ENCODE measurements at places on chromosomes 2 and 18.

- no peak for DNase-seq
These were observed 142.3 kb upstream of the ITGA6 start for GRCh38 chr2:172285010-172285621.

GRCh38 chr18:34590503-34590902 lies 119.6 kb upstream of the DTNA start:
- no peak for DNase-seq

GRCh38 chr18:79093986-79094385 lies 24.8 kb downstream of the ATP9B start:
- no peak for DNase-seq

DNA sequence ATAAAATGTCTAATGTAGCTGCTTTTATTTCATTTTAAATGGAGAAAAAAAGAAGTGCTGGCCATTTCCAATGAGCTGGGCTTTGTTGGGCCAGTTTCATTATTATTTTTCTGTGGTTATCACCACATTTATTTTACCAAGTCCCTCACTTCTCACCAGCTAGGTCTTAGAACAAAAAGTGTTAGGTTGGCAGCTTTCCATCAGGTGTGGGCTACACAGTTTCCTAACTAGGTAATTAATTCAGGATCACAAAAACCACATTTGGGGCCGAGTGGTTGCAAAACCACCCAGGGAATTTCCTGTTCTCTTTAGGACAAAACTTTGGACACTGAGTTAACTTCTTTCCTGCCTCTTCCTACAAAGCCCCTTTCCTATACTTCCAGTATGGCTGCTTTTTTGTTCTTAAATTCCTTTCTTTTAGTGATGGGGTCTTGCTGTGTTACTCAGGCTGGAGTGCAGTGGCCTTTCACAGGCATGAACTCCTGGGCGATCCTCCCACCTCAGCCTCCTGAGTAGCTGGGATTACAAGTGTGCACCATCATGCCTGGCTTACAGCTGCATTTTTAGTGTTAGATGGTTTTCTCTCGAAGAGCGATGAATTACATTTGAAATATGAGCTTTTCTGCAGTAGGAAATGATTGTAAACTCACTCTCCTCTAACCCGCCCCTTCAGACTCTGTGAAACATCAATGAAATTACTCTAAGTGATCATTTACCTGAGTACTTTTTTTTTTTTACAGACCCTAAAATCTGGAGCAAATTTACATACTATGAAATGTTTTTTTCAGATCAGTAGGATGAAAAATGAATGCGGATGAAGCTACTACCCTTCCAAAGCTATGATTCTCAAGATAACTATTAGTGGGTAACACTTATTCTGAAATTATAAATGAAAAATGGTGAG lies 2.6 kb upstream of the ZFP36L2 start:
- DNase-seq = no peak

DNA sequence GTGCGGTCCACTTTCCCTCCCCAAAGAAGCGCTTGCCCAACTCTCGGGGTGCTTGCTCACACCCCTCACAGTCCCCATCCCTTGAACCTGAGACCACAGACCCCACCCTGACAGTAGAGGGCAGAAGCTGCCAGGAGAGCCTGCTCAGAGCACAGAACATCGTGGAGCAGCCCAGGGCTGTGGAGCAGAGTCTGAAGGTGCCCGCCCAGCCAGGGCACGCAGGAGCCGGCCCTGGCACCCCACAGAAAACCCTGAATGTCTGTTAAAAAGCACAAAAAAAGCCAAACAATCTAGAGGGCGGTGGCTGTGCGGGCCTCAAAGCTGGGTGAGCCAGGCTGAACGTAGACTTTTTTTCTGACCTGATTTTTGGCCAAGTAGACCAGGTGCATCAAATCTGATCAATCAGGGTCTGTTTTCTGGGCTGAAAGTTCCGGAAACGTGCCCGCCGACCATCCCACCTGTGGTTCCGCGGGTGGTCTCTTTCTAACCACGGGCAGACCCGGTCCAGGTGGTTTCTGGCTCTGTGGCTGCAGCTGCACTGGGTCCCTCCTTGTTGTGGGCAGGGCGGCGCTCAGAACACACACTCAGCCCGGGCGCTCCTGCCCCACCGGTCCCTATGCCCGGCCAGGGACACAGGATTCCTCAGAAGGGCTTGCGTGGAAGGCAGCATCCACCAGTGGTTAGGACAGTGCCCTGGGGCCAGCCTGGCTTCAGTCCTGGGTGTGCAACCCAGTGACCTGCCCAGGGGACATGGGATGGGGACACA lies 66.3 kb downstream of the SLC66A2 start:
- DNase-seq = no peak

DNA sequence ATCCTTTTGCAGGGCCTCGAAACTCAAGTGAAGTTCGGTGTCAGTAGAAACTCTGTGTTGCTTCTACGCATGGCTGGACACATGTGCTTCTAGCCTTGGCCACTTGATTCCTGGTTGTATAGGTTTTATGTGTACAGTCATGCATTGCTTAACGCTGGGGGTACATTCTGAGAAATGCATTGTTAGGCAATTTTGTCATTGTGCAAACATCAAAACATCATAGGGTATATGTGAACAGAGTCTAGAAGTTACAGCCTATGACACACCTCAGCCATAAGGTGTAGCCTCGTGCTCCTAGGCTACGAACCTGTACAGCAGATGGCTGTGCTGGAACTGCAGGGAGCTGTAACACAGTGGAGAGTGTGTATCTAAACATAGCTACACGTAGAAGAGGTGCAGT lies 39.4 kb downstream of the TMEM18 start:
- DNase-seq = no peak

DNA sequence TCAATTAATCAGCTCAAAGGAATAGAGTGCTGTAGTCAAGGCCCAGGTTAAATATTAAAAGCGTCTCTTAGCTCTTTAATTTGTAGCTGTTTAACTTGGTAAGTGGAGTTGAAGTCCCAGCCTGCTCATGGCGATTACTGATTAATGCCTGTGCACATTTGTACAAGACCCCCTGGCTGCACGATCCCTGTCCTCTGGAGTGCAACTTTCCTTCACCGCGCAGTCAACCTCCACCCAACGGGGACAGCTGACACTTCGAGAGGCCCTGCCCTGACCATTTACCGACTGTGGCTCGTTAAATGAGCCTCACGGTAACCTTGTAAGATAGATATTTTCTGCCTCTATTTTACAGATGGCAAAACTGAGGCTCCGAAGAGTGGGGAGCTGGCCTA lies 5.5 kb upstream of the CYS1 start:
- no peak for DNase-seq

GRCh38 chr2:67619204-67619603 lies 222.1 kb downstream of the ETAA1 start:
- DNase-seq = no peak

DNA sequence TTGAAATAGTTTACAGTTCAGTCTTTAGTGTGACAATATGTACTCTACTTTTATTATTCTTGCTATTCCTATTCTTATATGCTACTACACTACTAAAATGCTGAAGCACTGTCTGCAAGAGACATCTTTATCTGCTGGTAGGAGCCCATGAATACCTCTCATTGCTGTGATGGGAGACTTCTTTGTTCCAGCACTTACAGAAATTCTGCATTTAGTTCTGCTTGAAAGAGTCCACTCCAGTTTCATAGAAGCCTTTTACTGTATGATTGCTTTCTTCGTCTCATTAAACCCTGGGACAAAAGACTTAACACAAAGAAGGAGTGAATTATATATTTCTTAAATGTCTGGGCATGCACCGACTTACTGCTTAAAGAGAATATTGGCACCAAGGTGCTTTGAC lies 272.7 kb downstream of the CD226 start:
- DNase-seq = no peak

GRCh38 chr18:42271647-42272414 lies 316.8 kb downstream of the PIK3C3 start:
- no peak for DNase-seq

GRCh38 chr18:77038182-77038858 lies 94.3 kb downstream of the MBP start:
- no peak for DNase-seq

DNA sequence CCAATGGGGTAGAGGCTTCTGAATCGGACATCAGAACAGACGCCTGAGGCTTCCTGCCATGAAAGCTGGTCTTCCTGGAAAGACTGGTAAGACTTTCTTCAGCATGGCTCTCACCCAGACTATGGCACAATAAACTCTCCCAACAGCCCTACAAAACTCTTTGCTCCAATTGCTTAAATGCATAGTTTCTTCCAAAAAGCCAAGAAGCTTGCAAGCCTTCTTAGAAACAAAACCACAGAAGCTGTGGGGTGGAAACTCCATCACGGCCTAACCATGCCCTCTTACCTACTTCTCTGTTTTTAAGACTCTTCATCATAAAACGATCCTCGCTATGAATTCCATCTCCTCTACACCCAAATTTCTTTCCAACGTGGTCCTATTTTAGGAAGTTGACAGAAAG lies 48.2 kb downstream of the PAX8 start:
- no peak for DNase-seq

GRCh38 chr2:49226360-49226759 lies 72.0 kb upstream of the FSHR start:
- no peak for DNase-seq

DNA sequence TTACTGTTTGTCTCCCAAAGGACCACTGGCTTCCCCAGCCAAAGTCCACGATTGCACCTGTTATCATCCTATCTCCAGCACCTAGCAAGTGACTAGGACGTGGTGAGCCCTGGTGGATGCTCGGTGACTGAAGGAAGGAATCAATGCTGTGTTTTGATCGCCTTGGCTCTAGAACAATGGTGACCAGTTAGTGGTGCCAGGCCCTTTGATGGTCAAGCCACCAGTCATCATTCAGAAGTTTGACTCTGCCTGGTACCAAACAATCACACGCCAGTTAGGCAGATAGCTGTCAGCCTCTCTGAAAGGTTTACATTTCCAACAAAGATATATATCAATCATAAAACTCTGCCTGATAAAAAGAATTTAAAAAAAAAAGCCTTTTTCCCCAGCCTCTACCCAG lies 244.1 kb downstream of the SH3BP4 start:
- DNase-seq = no peak

- DNase-seq = no peak
These were observed 4.4 kb upstream of the SPRED2 start for GRCh38 chr2:65436824-65437221.

DNA sequence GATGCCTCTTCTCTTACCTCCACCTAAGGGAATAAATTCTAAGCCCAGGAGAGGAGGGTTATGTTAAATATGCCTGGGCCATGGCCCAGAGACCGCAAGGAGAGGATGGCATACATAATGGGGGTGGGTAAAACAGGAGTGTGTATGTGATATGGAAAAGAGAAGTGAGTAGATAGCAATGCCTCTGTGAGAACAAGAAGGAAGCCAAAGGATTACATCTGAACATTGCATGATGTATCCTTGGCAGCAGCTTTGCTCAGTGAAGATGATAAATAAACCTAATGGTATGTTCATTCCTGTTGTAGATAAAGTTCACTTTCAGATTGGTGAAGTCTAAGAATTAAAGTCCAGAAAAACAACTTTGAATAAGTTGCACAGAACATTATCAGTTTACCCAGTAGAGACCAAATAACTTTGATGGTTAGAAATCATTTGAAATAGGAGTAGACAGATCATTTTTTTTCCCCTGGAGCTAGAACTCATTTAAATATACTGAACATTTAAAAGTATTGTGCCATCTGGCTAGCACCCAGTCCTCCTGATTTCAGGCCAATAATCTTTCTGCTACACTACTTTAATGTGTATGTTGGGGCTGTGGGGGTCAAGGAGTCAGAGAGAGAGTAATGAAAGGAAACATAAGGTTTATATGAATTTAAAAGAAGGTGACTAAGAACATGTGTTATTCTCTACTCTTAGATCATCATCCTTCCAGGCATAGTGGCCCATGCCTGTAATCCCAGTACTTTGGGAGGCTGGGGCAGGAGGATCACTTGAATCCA lies 231.7 kb downstream of the PARD3B start:
- no peak for DNase-seq

DNA sequence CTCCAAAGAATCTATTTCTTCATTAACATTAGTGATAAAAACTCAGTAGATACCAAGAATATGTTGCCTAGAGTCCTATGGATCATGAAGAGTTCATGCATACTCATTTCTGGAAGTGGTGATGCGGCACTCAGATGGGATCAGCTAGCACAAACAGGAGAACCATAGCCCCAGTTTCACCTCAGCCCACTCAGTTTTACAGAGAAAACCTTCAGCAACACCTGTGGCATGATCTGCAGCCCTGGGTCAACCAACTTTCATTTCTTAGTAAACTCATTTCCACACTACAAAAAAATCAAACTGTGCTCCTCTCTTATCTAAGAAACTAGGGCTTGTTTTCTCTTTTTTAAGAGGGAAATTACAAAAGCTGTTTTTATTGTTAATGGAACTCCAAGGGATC lies 569.4 kb downstream of the CCDC85A start:
- no peak for DNase-seq

- DNase-seq = no peak
These were observed 21.1 kb upstream of the CSRNP3 start for GRCh38 chr2:165448406-165448805.

- no peak for DNase-seq
These were observed 17.6 kb downstream of the AFF3 start for GRCh38 chr2:100124761-100125160.

DNA sequence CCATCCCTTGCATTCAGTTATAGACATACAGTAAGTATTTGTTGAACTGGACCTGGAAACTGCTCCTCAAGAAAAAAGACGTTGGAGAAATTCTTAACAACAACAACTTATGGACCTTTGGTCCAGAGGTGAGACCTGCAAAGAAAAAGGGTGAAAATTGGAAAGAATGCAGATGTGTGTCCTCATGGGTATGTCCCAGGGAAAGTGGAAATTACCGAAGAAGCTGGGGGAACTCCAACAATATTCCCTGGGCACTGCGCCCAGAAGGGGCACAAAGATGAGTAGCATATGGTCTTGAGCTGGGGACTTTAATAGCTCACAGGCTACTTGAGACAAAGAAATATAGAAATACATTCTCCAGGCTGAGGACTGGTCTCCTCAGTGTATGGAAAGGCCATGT lies 35.5 kb upstream of the YWHAQ start:
- no peak for DNase-seq

DNA sequence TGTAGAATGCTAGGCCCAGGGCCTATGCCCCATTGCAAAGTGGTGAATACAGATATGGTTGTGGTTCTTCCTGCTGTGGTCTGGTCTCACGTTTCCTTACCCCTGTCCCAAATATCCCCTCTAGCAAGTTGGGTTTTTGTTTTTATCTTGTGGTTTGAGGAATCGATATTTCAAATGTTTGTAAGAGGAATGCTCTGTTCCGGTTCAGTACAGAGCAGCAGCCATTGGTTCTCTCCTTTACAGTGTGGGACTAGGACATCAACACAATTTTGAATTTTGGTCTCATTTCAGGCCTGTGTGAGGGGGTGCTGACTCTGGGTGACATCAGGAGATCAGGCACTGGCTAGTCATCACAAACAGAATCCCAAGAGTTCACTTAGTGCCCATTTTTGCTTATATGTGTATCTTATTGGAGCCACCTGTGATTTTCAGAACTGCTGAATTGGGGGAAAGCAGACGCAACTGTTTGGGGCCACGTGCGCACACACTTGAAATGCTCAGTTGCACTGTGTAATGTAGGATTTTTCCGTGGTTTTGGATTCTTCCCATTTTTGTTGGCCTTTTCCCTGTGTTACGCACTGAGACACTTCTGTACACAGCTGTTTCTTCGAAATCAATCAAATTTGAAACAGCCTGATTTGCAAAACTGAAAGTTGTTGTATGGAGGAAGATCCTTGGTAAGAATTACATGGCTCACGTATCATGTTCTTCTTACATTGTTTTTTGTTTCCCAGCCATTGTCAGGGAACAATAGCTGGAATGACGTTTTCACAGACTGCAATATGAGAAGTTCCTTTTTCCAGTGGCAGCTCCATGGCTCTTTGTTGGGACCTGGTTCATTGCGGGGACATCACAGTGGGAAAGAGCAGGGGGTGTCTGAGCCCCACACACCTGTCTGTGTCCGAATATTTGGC lies 8.6 kb downstream of the SH3BP4 start:
- DNase-seq = no peak

- no peak for DNase-seq
These were observed 258.2 kb downstream of the SP3 start for GRCh38 chr2:173706936-173707335.
